ENCODE measurements at places on chromosomes 12 and 14.

DNA sequence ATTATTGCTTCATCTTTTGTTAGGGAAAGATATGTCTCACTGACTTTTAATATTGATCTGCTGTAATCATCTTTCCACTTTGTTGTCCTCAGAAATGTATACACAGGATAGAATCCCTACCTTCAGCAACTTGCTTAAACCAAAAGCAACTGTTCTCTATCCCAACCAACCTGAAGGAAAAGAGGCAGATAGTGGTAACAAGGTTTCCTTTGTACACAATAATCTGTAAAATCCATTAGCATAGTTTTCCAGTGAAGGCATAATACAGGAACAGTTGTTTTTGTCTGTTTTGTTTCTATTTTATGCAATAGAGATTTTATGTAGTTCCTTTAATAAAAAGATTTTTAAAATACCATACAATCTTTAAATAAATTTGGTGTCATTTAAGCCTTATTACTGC is 170.5 kb downstream of the PIK3C2G start:
- DNase-seq: no peak

DNA sequence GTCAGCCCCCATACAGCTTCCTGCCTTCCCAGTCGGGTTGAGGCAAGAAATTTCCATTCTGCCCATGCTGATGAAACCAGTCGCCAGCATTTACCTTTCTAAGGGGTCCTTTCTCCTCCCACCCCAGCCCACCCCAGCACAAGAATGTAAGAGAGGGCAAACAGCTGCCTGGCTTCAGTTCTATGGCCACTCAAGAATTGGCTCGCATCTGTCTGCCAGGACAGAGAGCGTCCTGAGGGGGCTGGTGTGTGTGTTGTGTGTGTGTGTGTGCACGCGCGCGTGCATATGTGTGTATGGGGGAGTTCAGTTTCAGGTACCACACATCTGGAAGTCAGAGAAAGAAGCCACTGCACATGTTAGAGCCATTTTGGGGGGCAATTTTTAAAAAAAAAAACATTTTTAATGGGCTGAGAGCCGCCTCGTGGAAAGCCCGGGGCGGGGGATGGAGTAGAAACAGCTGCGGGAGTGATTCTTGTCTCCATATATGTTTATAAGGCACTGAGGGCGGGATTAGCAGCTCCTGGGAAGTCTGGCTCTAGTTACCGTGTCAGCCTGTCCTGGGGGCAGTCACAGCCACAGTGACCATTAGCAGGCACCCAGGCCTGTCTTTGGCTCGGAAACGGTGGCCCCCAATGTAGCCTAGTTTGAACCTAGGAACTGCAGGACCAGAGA is at the start of gene WNT5B:
Gene WNT5B, plus strand, starts transcription at position 566 of the 672 bp plus-strand sequence. CDS start 2,124 bp downstream, outside the sequence.
- DNase-seq: no peak

DNA sequence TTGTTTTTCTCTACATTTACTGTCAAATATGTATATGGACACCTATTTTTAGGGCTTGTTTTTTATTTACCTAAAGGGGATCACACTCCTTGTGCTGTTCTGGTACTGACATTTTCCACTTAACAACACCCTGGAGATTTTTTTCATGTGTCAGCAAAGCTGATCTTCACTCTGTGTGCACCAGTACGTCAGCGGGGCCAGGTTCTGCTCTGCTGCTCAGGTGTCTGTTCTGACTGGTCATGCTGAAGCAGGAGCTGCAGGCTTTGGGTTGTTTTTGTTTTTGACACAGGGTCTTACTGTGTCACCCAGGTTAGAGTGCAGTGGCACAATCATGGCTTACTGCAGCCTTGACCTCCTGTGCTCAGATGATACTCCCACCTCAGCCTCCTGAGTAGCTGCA is 81.9 kb upstream of the CCND2 start:
- DNase-seq: no peak

GRCh38 chr12:67508830-67509229 is 139.7 kb upstream of the DYRK2 start:
- DNase-seq: no peak

GRCh38 chr12:104752016-104752415 is 206.1 kb downstream of the SLC41A2 start:
- no peak for DNase-seq

Data from activated CD4-positive, alpha-beta T cell treated with anti-CD3 and anti-CD28 coated beads for 24 hours (primary cell).